ENCODE measurements at places on chromosomes 7 and 10. TPM values are rescaled to one million over a fixed set of nuclear protein-coding genes. Genes with fewer than 3 reads are reported as not detected.

SLC39A12 gene
- total RNA-seq = not detected

LIPJ gene
- not detected for total RNA-seq

STAMBPL1 gene
- total RNA-seq = 37.0 TPM

FGFR2 gene
- 4.4 TPM for total RNA-seq

CCDC172 gene
- not detected for total RNA-seq

LIPN gene
- total RNA-seq = not detected

LRIT1 gene
- total RNA-seq = not detected

PAX2 gene
- total RNA-seq = not detected

RASA4B gene
- 143 TPM for total RNA-seq

SORCS3 gene
- not detected for total RNA-seq

C10orf62 gene
- total RNA-seq = not detected

THSD7A gene
- 10.1 TPM for total RNA-seq

BAIAP2L1 gene
- 2.8 TPM for total RNA-seq

PSPH gene
- not detected for total RNA-seq

CPA2 gene
- not detected for total RNA-seq

UCMA gene
- total RNA-seq = not detected

TMEM140 gene
- total RNA-seq = 26.9 TPM

PRKG1 gene
- total RNA-seq = 50.2 TPM

PNLIPRP3 gene
- total RNA-seq = not detected

ZNF503 gene
- total RNA-seq = 28.8 TPM

FBXL13 gene
- total RNA-seq = 0.75 TPM

FAM53B gene
- 52.5 TPM for total RNA-seq

SPRN gene
- not detected for total RNA-seq

SPDYE11 gene
- not detected for total RNA-seq

STMP1 gene
- total RNA-seq = 10.1 TPM

EXOSC1 gene
- total RNA-seq = 11.3 TPM

LAMB1 gene
- 198 TPM for total RNA-seq

CALHM1 gene
- total RNA-seq = not detected

DNAH11 gene
- 0.75 TPM for total RNA-seq

NUP205 gene
- 33.6 TPM for total RNA-seq

SFTPA1 gene
- total RNA-seq = not detected

CRTAC1 gene
- 25.2 TPM for total RNA-seq

NKX2-3 gene
- not detected for total RNA-seq

MYL10 gene
- total RNA-seq = not detected
